PC-3 (cell line): ENCODE measurements at places on chromosomes 7 and 10. TPM values are rescaled to one million over a fixed set of nuclear protein-coding genes. Genes with fewer than 3 reads are reported as not detected.

FKBP6 gene
- not detected in 2 replicates for total RNA-seq

SAP25 gene
- total RNA-seq, result 0.22 and 0.52 TPM in 2 replicates

ANKMY2 gene
- 7.7 and 8.5 TPM in 2 replicates for total RNA-seq

EMX2 gene
- total RNA-seq, result not detected in 2 replicates

TSPAN33 gene
- 23.7 and 26.4 TPM in 2 replicates for total RNA-seq

C1GALT1 gene
- total RNA-seq, result 19.3 and 32.3 TPM in 2 replicates

LBX1 gene
- total RNA-seq, result not detected in 2 replicates

ITPRID1 gene
- not detected in 2 replicates for total RNA-seq
